T-helper 17 cell (primary cell): ENCODE measurements at places on chromosomes 16 and 17. TPM values are rescaled to one million over a fixed set of nuclear protein-coding genes. Genes with fewer than 3 reads are reported as not detected.

Gene NUP88
- 118 TPM for total RNA-seq

Gene ADAMTS18
- not detected for total RNA-seq

Gene GINS2
- total RNA-seq: 0.86 TPM

Gene P2RX1
- 4.2 TPM for total RNA-seq

Gene KARS1
- total RNA-seq: 160 TPM

Gene ABHD15
- 15.6 TPM for total RNA-seq

Gene PRR35
- total RNA-seq: not detected

Gene ICAM2
- 115 TPM for total RNA-seq

Gene SNX20
- total RNA-seq: 58.9 TPM

Gene KCNJ18
- total RNA-seq: not detected

Gene STAC2
- not detected for total RNA-seq

Gene IRX3
- not detected for total RNA-seq

Gene ABCA10
- 1.2 TPM for total RNA-seq

Gene KRT33B
- not detected for total RNA-seq

Gene SLC9A5
- 1.4 TPM for total RNA-seq
